ENCODE measurements at places on chromosomes 7 and 10. TPM values are rescaled to one million over a fixed set of nuclear protein-coding genes. Genes with fewer than 3 reads are reported as not detected.

FUOM gene
- total RNA-seq: 10.1 TPM

LEP gene
- not detected for total RNA-seq

NODAL gene
- total RNA-seq: not detected

PRTFDC1 gene
- total RNA-seq: 15.6 TPM

SCIN gene
- 3.6 TPM for total RNA-seq

NRAP gene
- total RNA-seq: not detected

ITIH2 gene
- not detected for total RNA-seq

KEL gene
- not detected for total RNA-seq

WDR91 gene
- 6.7 TPM for total RNA-seq

C10orf53 gene
- total RNA-seq: not detected

CACUL1 gene
- total RNA-seq: 36.1 TPM

SDHAF3 gene
- total RNA-seq: 2.2 TPM
